Cerebellar nuclear complex (tissue), 1 donor: ENCODE measurements at places on chromosomes 1 and 21.
A peak's percentile ranks its signal among the peaks of the same experiment; 100 is the strongest.

GRCh38 chr1:54581621-54582035 lies 33.6 kb downstream of the ACOT11 start:
- peak; percentile 55 for DNase-seq

DNA sequence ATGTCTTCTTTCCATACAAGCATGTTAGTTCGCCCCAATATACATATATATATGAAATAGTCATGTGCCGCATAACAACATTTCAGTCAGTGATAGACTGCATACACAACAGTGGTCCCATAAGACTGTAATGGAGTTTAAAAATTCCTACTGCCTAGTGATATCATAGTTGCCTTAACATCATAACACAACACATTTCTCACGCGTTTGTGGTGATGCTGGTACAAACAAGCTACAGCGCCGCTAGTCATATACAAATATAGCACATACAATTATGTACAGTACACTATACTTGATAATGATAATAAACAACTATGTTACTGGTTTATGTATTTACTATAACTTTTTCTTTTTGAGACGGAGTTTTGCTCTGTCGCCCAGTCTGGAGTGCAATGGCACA lies 10.7 kb upstream of the SLAMF8 start:
- no peak for DNase-seq

DNA sequence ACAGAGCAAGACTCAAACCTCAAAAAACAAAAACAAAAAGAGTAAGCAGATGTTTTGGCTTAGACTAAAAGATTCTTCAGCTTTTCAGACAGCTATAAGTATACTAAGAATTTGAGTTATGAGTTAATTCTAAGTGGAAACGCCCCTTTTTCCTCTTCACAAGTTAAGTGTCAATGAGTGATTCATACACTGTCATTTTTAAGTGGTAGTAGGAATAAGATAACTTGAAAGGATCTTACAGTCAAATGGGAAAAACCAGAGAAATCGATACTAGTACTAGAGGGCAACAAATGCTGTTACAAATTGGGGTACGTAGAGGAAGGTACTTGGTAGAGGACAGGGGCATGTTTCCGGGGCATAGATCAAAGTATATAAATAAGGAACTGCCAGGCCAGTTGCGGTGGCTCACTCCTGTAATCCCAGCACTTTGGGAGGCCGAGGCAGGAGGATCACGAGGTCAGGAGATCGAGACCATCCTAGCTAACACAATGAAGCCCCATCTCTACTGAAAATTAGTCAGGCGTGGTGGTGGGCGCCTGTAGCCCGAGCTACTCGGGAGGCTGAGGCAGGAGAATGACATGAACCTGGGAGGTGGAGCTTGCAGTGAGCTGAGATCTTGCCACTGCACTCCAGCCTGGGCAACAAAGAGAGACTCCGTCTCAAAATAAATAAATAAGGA lies 7.4 kb downstream of the H3-3A start:
- no peak for DNase-seq

DNA sequence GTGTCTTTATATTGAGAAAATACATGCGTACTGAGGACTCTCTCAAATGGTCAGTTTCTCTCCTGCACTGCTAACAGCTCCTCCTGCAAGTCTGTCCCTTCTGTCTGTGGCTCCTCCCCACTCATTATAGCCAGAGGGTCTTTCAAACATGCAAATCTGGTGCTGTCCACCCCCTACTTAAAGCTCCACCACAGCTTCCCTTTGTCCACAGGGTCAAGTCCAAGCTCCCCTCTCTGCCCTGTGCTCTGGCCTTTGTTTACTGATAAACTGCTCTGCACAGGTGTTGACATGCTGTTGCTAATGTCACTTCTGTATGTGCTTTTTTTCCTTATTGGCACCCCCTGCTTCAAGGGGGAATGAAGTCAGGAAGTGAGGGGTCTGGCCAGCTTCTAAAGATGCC lies 47.7 kb upstream of the GPR37L1 start:
- no peak for DNase-seq

DNA sequence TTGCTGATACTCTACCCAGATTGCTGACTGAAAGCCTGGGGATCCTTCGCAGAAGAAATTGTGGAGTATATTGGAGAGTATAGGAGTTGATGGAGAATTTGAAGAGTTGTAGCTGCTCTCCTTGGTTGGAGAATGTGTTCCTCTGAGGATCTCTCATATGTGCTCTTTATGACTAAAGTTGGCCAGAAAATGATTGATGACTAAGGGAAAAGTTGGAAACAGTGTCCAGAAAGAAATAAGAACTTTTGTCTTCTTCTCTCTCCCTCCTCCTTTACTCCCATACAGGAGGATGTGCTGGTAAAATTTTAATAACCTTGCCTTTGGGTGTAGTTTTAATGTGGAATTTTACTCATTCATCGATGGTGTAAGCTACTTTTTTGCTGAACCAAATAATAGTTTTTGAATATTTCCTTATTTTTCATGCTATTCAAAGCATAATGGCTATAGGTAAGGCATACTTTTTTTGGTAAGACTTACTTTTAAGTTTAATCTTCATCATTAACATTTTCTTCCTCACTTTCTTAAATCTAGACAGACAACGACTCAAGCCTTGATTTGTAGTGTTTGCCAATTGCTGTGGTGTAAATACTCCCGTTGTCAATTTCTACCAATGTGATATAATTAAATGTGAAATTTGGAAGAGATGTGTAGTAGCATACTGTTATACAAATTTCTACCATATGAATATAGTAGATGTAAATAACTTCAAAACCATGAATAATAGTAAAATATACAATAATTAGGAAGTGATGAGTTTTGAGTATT lies 13.7 kb downstream of the C1orf141 start:
- DNase-seq, result no peak

- no peak for DNase-seq
Measured at GRCh38 chr21:29909571-29909970, 30.2 kb downstream of the GRIK1 start.

- DNase-seq, result no peak
Measured at GRCh38 chr1:221795380-221795779, 53.5 kb upstream of the DUSP10 start.

- no peak for DNase-seq
Measured at GRCh38 chr1:172178886-172179285, 241.6 kb upstream of the C1orf105 start.

DNA sequence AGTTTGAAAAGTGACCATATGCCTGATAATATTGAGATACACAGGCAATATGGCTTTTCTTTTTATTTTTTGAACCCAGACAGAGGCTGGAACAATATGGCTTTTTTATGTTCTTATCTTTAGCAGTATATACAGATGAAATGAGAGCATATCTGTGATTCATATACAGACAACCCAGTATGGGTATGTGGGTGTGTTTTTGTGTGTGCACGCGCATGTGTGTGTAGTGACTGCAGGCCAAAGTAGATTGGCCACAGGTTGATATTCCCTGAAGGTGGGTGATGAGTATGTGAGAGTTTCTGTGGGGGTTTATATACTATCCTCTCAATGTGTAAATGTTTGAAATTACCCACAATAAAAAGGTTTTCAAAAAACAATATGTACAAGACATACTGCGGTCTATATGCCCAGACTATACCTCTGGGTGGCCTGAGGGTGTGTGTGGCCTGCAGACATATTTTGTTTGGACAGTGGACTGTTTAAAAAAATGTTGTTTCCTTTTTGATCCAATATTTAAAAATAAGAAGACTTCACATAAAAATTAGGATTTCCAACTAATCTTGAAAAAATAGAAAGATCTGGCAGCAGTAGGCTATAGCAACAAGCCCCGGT lies 26.3 kb upstream of the TIAM1 start:
- no peak for DNase-seq

- no peak for DNase-seq
Measured at GRCh38 chr1:169892927-169893644, 610 bp downstream of the SCYL3 start.

DNA sequence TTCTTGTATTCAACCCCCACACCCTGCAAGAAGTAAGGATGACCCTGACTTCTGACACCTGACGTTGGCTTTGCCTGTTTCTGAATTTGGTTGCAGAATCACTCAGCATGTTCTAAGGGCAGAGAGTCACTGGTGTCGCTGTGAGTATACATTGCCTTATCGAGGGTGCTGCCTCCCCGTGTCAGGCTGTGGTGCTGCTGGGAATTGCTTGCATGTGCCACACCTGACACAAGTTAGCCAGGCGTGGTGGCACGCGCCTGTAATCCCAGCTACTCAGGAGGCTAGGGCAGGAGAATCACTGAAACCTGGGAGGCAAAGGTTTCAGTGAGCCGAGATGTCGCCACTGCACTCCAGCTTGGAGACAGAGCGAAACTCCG lies 45.9 kb downstream of the WDR4 start:
- no peak for DNase-seq

- no peak for DNase-seq
Measured at GRCh38 chr1:47436979-47437446, 831 bp upstream of the FOXD2 start.

GRCh38 chr1:74430342-74430934 lies 82.0 kb downstream of the LRRC53 start:
- DNase-seq, result no peak

GRCh38 chr1:94653454-94653853 lies 111.9 kb upstream of the F3 start:
- DNase-seq, result no peak

- DNase-seq, result no peak
Measured at GRCh38 chr1:43444836-43445235, 8.9 kb downstream of the HYI start.

GRCh38 chr1:222634180-222635013 lies 16.5 kb downstream of the MIA3 start:
- no peak for DNase-seq

DNA sequence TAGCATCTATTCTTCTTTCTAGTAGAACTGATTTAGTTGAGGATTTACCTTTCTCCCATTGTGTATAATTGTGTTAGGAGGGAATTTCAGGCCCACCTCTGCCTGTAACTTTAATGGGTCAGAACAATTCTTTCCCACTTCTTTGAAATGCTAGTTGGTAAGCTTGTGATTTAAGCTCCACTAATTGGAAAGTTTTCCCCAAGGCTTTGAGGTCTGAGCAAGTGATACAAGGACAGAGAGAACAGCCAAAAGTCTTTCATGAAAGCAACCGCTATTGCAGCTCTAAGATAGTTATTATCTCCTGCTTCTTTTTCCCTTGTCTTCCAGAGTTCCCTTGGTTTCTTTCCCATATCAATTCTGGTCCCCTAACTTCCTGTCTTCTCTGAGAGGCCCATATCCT lies 38.7 kb upstream of the PDC start:
- DNase-seq, result no peak

- DNase-seq, result no peak
Measured at GRCh38 chr1:45550401-45551351, at the start of gene AKR1A1. AKR1A1 (plus strand) TSS chr1:45550826; CDS start chr1:45561795, 10,969 bp downstream.

DNA sequence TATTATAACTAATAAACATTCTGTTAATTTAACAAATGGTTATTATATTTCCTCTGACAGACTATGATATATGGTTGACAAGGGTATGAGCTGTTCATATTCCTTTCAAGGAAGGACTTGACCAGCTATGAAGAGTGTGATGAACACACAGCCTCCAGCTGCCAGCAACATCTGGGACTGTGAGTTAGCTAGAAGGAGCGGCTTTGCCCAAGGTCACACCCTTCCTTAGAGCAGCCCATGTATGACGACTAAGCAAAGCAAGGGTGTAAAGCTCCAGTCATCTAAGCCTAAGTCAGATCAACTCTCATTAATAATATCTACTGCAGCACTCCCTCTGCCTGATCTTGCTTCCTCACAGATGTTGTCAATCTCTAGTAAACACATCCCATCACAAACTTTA lies 355.4 kb downstream of the PLPP3 start:
- no peak for DNase-seq

DNA sequence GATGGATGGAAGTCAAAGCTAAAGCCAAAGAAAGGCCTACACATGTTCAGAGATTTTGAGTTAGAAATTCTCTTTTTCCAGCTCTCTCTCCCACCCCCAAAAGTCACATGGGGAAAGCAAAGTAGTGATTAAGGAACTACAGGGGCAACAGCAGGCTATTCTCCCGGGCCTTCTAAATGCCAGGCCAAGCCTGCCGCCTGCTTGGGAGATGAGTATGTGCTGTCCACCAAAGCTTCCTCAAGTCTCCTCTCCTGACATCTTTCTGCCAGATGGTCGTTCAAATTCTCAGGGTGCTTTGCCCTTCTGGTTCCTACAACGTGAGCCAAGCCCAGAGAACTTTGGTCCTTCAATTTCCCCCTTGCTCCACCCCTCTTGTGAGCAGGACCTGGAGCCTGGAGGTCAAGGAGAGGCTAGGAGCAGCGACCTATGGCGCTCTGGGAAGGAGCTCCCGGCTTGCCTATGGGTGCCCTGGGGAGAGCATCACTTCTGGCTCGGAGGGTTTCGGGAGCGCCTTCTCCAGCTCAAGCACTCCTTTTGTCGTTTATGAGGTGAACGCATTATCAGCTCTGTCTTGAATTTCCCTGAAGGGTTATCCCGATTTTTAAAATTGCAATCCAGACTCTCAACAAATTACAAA lies 4.4 kb upstream of the PRRX1 start:
- DNase-seq, result no peak

DNA sequence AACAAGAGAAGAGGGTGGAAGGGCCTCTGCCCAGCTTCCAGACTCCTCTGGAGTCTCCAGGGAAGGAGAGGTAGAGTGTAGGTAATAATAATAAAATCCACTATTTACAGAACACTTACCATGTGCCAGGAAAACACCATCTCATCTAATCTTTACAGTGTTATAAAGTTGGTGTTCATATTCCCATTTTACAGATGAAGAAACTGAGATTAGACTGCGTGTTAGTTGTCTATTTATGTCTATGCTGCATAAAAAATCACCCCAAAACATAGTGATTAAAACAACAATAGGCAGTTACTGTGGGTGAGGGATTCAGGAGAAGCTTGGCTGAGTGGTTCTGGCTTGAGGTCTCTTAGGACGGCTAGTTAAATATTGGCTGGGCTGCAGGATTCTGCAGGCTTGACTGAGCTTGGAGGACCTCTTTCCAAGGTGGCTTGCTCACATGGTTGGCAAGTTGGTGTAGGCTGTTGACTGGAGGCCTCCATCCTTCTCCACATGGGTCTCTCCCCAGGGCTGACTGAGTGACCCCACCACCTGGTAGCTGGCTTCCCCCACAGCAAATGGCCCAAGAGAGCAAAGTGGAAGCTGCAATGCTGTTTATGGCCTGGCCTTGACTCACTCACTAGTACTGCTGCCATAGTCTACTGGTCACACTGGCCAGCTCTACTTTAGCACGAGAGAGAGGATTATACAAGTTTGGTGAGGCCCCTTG lies 6.5 kb upstream of the ALX3 start:
- DNase-seq, result no peak

DNA sequence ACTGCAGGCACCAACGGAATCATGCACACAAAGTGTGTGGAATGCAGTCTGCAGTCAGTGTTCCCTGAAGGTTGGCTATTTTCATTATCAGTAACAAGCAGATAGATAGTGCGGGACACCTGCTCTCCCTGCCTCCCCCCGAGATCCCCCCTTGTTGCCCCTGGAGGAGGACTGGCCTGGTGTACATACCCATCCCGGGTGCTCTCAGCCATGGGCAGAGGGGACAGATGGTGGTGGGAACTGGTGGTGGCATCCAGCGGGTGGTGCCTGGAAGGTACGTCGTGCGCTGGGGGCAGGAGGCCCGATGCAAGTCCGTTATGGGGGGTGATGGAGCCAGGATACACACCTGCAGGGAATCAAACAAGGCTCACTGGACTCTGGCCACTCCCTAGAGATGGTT lies 55.2 kb downstream of the DMRTB1 start:
- no peak for DNase-seq

GRCh38 chr1:208074353-208074752 lies 163.4 kb upstream of the CD34 start:
- DNase-seq, result no peak
